ENCODE measurements at places on chromosomes 2 and 18.

DNA sequence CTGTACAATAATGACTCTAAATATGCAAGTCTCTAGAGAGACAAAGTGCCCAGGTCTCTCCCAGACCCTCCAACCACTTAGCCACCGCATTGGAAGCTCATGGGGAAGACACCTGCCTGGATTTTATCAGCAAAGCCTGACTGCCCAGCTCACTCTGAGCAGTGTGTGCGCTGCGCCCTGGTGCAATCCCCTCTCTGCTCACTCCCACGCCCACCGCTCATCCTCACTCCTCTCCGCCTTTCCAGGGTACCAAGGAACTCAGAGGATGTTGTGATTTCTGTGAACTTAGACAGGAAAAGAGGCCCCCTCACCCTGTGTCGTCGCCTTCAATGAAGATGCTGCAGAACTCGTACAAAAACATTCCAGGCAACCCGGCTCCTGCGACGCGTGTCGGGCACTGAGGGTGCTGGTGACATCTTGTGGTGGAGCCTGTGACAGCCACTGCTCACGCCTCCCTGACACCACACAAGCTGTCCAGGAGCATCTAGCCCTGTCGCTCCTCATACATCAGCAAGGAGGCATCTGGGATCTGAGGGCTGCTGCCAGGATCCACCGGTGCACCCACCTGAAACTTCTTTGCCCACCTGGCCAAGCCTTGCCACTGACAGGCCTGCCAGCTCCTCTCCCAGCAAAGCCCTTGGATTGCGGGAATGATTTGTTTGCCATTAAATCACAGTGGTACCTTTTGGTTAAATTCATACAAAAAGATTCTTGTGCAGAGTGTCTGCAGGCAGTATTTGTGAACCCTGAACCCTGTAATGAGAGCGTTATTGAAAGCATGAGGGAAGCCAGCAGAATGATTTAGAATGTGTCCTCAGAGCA, 220.4 kb downstream of the ZNF516 start:
- no peak for DNase-seq

GRCh38 chr18:36464126-36464651, 166.7 kb downstream of the FHOD3 start:
- DNase-seq: no peak

DNA sequence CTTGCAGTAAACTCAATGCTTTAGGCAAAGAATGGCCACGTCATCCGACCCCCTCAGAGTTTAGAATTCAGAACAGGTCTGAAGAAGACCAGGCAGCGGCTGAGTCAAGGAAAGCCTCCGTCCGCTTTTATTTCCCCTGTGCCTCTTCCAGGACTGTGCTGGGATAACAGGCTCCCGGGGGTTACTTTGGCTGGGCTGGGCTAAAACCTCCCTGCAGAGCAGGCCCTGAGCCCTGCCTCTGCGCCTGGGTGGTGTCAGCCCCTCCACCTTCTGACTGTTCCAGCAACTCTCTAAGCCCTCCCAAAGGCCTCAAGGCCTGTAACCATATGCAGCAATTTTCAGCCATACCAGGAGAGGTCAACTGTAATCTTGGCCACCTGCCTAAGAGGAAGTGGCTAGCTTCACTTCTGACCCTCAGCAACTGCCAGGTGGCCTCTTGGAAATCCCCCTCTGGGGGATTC, 166.5 kb downstream of the RPIA start:
- DNase-seq: peak; percentile 28

- no peak for DNase-seq
These were observed 36.3 kb upstream of the EHBP1 start for GRCh38 chr2:62669180-62669579.

- DNase-seq: no peak
These were observed 111.1 kb upstream of the ACAA2 start for GRCh38 chr18:49924293-49924983.

DNA sequence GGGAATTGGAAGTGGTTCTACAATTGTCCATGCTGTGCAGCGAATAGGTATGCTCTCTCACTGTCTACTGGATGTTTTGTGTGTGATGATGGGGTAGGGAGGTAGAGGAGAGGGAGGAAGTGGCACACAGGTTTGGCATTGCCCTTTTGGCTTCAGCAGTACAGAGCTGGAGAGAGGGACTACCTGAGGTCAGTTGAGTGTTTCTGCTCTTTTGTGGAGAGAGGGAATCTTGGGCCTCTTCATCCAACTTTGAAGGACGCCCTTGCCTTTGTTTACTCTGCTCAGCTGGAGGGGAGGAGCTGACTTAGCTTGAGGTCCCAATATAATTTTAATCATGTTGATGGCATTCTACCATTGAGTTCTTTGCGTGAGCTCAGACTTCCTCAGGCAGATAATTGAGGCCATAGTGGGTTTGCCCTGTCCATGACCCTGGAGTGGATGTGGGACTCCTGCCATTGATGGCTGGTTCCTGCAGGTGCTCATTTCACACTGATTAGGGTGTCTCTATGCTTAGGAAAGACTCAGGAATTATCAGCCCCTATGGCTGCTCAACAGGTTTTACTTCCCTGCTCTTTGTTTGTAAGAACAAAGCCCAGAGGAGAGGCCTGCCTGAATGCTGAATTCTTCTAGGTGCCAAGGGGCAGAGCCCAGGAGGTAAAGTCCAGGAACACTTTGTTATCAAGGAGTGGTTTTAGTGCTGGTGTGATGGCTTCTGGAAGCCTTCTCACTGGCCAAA, 7.2 kb downstream of the RPIA start:
- DNase-seq: peak; percentile 80
